Activated T-cell treated with anti-CD3 and anti-CD28 coated beads, Interleukin-2, amount 50 U/mL, for 72 hours (primary cell): ENCODE measurements at places on chromosomes 5 and 9. TPM values are rescaled to one million over a fixed set of nuclear protein-coding genes. Genes with fewer than 3 reads are reported as not detected.

- no peak for DNase-seq
Observed at GRCh38 chr5:173680660-173681242, 64.3 kb upstream of the BOD1 start.

GRCh38 chr5:78594021-78594420, 54.6 kb downstream of the LHFPL2 start:
- DNase-seq = no peak

DNA sequence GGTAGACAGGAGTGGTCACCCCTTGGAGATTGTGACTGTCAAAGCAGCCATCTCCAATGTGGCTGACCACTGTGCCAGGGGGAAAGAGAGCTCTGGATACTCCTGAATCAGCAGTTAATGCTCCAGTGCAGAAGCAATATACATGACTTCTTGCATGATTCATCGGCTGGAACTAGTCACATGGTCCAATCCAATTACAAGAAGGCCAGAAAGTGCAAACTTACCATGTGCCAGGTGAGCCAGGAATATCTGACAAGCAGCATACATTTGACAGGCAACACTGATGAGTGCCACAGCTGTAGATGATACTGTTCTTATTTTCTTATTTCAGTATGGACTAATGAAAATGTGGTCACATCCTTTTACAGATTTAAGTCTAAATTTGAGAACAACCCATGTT, 440.0 kb upstream of the MPDZ start:
- no peak for DNase-seq

The PDE6A gene
- total RNA-seq = 0.05 TPM

DNA sequence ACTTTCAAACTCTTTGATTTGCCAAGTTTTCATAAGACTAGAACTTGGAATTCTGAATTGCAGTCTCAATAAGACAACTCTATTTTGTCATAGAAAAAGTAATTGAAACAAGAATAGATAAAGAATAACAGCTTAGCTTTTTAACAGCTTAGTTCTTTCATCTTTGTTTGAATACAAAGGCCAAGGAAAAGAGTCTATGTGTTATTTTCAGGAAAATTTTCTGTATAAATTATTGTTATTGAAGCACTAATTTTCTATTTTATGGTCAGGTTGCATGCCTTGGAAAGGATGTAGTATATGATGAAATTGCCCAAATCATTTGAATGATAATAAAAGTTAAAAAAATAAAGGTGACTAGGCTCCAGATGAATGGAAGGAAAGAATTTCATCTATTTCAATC, 25.2 kb upstream of the SPRY4 start:
- no peak for DNase-seq

DNA sequence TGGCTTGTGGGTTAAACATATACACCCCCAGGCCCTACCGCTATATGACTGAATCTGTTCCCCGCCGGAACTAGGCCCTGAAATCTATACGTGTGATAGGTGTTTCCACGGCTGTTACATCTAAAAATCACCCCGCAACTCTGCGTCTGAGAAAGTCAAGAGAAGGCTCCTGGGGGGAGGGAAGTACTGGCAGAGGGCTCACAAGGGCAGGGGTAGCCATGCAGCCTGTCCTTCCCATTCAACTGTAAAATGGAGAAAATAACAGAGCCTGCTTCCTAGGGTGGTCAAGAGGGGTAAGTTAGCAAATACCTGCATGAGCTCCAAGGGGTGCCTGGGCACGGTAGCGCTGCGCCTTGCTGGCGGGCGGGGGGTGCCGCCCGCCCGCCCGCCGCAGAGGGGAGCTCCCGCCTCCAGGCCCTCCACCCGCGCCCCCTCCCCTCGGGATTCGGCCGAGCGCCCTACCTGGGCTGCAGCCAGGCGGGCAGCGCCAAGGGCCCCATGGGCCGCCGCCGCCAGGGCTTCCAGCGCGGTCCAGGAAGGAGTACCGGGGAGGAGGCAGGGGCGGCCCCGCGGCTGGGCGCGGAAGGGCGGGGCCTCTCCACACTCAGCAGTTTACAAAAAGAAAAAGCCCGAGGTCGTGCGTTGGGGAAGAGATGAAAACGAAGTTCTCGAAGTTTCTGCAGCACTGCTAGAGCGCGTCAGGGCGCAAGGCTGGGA, at the start of gene HACD4:
Gene HACD4 (minus strand): TSS at position 550 of the 717 bp plus-strand sequence. CDS start 50 bp downstream, at position 500.
- peak; percentile 69 for DNase-seq

GRCh38 chr5:16736158-16736995, 119.6 kb upstream of the RETREG1 start:
- no peak for DNase-seq

DNA sequence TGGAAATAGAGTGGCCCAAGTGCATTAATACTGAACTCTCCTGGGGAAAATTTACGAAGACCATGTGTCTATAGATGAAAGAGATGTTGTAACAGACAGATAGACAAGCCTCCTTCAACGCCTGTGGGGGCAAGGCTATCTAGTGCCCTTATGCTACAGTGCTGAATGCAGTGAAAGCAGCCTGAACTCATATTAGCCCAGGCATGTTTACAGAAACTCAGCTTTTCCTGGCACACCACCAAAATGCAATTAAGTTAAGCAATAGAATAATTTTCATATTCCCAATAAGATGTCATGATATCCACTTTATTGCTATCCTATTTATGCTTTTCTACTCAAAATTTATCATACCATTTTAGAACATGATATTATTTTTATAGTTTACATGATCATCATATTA, 277.0 kb downstream of the DIRAS2 start:
- DNase-seq = no peak

- no peak for DNase-seq
Observed at GRCh38 chr5:90408571-90409317, 812 bp downstream of the CETN3 start.

GRCh38 chr9:7570107-7570720, 229.4 kb downstream of the DMAC1 start:
- peak; percentile 65 for DNase-seq

GRCh38 chr9:38047301-38048251, 21.5 kb downstream of the SHB start:
- DNase-seq = no peak

DNA sequence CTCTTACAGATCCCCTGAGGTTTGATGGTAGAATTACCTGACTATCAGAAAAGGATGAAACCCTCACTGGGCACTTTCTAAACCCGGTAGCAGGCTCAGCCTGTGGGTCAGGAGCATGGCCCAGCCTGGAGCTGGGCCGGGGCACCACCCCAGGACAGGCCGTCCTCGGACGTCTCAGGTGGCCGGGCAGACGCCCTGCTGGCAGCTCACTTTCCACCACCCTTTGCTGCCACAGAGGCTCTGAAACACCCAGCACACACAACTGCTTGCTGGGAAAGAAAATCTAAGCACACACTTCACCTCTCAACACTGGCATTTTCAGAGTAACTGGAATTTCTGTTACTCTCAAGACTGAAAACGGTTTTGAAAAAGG, 4.4 kb downstream of the UBAC1 start:
- no peak for DNase-seq

The TGFBI gene
- not detected for total RNA-seq

The IL13 gene
- 16.3 TPM for total RNA-seq

GRCh38 chr5:181164076-181164952, 16.9 kb downstream of the OR2V2 start:
- DNase-seq = peak; percentile 48
